ENCODE measurements at places on chromosomes 2 and 18. TPM values are rescaled to one million over a fixed set of nuclear protein-coding genes. Genes with fewer than 3 reads are reported as not detected.

SMAD2 gene
- total RNA-seq, result 67.7 TPM

ANKRD30BL gene
- not detected for total RNA-seq

CAPN14 gene
- not detected for total RNA-seq

DNA sequence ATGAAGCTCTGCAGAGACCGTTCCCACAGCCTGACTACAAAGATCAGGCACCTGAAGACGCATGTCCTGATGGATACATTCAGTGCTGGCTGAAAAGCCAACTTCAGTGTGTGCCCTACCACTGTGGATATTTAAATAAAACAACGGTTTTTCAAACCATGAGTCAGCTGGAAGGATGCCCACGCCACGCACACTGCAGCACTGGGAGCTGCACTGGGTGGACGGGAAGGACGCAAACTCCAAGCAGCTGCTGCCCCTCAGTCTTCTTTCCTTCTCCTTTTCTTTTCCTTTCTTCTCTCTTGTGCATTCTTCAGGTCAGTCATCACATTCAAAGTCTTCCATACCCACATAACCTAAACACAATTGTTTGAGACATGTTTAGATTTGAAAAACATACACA is 7.9 kb downstream of the TMEM18 start:
- no peak for DNase-seq

DNA sequence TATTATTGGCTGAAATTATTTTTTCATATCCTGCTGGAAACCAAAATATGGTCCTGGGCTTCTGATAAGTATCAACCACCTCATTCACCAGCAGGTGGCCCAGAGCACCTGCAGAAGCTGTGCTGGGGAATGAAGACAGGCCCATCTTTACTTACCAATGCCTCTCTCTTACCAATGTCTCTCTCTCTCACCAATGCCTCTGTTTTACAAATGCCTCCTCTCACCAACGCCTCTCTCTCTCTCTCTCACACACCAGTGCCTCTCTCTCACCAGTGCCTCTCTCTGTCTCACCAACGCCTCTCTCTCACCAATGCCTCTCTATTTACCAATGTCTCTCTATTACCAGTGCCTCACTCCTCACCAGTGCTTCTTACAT is 2.3 kb upstream of the MAL start:
- no peak for DNase-seq

DNA sequence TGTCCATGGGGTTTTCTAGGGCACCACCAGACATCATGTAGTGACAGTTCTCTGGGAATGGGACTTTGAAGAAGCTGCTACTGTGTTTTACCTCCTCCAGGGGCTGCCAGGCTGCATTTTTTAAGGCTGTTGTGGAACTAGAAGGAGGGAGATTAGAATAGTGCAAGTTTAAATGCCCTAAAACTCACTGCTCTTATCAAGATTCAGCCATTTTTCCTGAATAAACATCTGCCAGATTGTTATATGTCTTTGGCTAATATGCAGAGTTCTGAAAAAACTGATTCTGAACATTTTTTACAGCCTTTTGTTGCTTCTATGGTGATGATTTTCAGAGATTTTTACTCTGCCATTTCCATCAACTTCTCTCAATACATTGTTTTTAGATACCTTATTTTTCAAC is 8.6 kb upstream of the EPB41L5 start:
- no peak for DNase-seq

GRCh38 chr2:55710025-55710424 is 16.4 kb upstream of the PNPT1 start:
- DNase-seq, result no peak

- no peak for DNase-seq
Observed at GRCh38 chr2:100242891-100243619, 79.2 kb downstream of the LONRF2 start.

All from gastrocnemius medialis (tissue), 4 donors.